ENCODE measurements at places on chromosomes 3 and 15.

DNA sequence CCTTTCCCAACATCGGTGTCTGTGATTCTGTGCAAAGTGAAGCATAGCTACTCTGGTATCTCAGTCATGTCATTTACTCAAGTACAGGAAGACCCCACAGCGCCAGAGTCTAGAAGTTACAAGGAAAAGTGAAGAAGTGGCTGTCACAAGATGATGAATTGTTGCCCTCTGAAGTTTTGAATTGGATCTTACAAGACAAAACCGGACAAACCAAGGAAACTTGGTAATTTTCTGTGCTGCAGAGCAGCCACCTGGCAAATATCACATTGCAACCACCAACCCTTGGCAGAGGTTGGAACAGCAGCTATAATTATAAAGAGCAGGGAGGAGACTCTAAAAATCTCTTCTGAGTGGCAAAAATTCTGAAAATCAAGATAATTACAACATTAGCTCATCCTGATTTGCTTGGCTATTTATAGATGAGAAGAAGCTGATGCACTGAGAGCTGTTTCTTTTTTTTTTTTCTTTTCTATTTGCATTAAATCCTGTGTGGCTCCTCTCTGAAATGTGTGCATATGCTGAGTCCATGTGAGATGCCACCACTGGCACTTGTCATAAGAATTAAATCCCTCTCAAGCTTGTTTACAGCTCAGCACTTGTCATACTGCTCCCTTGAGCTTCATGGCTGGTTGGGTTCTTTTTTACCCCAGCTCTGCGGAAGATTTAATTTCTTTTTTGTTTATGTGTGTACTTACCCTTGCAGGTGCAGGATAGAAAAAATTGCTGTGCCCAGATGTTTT is 68.0 kb upstream of the MNS1 start:
- DNase-seq = no peak

DNA sequence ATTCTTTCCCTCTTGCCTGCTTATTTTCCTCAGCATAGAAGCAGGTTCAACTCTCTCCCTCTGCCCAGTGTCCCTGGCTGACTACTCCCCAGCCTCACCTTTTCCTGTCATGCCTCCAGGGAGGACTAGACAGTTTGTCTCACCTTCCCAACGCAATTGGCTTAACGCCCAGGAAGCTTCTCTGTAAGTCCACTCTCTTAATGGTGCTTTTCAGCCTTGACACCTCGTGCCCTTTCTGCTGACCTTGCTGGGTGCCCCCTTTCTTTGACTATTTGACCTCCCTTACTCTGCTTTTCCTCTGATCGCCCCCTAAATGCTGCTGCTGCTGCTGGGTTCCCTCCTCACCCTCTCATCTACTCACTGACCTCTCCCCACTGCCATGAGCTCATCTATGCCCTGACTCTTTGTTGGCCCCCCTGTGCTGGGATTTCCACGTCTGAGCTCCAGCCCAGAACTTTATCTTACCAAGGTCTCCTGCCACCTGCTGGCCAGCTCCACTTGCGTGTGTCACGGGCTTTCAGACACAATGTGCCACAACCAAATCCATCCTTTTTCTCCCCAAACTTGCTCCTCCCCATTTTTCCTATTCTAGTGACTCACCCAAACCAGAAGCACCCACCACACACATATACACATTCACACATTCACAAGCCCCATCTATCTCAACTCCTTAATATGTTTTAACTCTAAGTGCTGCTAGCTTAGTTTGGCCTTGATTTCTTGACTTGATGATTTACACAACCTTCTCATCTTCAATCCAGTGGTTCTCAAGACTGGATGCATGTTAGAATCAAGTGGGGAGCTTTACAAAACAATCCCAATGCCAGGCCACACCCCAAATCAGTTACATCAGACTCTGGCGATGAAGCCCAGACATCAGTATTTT is 16.6 kb downstream of the EPB42 start:
- DNase-seq = peak; percentile 25

GRCh38 chr3:71266875-71267274 is 316.7 kb downstream of the FOXP1 start:
- DNase-seq = no peak

DNA sequence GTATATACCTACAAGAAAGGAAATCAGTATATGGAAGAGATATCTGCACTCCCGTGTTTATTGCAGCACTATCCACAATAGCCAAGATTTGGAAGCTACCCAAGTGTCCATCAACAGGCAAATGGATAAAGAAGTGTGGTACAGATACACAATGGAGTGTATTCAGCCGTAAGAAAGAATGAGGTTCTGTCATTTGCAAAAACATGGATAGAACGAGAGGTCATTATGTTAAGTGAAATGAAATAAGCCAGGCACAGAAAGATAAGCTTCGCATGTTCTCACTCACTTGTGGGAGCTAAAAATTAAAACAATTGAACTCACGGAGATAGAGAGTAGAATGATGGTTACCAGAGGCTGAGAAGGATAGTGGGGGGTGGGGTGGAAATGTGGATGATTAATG is 53.1 kb downstream of the FAM81A start:
- no peak for DNase-seq

- DNase-seq = no peak
Measured at GRCh38 chr3:99543796-99544195, 94.6 kb upstream of the COL8A1 start.

- no peak for DNase-seq
Measured at GRCh38 chr3:127153506-127153815, 39.5 kb upstream of the PRR23E start.

GRCh38 chr15:68843425-68844311 is 23.0 kb upstream of the ANP32A start:
- DNase-seq = no peak

DNA sequence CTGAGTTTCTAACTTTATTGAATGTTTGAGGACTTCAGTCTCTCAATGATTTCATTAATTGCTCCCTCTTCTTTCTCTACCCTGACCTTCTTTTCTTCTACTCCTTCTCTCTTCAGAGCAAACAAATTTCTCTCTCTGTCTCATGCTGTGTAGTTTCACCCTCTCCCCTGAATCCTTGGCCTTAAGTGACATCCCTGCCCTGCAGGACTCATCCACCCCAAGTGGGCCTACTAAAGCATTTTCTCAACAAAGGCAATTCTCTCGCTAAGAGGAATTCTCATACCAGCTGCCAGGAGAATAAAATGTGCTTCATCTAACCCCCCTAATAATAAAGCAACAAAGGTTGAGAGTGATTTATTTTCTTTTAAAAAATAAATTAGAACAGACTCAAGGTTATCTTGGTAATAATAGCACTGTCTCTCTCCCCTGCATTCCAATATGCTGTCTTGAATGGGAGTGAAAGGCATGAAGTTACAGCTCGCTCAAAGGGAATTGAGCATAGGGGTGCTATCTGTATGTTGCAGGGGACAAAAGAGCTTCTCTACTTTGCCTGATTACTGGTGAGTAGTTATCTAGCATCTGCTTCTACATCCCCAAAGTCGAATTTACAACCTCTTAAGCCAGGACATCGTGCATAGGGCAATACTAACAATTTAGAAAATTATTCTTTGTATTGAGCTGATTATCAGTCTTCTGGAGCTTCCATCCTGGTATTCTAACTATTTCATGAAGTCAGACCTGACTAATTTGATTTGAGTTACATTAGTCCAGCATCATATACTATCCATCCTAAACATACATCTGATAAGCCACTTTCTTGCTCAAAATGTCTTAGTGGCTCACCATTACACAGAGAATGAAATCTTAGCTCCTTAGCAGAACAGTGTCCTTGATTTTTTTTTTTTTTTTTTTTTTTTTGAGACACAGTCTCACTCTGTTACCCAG is 76.9 kb upstream of the DNAJC19 start:
- no peak for DNase-seq

DNA sequence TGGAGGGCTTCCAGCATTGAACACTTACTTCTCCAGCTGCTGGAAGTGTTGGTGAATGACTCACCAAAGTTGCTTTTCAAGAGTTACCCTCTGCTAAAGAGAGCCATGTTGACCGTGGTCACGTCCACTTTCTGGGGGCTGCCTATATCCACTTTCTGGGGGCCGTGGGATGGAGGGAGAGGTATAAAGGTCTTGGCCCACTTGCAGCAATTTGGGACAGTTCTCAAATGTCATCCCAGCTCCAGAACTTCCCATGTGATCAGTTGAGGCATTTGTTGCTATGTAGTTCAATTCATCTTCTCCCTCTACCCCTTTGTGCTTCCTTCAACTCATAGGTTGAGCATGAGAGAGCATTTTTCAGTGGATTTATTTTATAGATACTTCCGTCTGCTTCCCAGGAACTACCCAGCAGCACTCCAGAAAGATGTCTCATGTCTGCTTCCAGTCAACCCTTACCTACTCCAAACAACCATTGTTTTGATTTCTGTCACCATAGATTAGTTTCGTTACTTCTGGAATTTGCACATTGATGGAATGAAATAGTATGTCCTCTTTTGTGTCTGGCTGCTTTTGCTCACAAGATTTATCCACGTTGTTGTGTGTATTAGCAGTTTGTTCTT is 130.6 kb downstream of the TCF12 start:
- DNase-seq = no peak

DNA sequence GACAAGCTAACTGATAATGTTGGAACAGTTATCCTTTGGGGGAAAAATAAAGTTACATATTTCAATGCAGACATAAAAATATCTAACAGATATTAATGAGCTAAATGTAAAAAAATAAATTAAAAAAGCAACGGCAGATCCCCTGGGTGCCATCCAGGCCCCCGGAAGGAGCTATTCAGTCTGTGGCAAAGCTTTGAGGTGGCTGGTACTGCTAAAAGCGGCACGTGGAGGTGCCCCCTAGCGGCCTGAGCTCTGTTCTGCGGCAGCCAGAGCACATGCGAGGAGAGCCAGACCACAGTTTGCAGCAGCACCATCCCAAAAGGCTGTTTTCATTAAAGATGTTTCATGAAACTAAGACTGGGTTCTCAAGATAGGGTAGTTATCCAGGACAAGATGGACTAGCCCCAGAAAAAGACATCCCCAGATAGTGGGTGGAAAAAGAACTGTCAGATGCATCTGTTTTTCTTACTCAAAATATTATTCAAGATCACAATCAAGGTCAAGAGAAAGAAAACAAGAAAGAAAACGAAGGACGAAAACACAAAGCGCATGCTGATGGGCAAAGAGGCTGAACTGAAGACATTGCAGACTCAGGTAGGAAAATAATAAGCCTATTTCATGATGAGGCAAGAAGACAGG is 18.7 kb downstream of the AP3S2 start:
- peak; percentile 83 for DNase-seq

- peak; percentile 77 for DNase-seq
Measured at GRCh38 chr15:90259524-90259923, 5.9 kb upstream of the NGRN start.

DNA sequence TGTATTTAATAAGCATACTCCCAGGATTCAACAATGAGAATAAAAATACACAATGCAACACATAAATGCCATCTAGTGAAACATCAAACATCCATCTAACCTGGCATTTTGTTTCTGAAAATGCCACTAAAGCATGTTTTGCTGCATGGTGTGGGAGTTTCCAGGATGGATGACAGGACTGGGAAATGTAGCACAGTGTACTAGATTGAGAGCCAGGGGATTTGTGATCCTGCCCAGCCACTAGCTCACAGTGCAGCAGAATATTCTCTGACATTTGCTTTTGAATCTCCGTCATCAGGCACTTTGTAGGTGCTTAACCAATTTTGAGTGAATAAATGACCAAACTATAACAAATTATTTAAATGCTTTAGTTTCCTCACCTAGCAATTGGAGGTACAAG is 404.8 kb downstream of the GAP43 start:
- DNase-seq = no peak

DNA sequence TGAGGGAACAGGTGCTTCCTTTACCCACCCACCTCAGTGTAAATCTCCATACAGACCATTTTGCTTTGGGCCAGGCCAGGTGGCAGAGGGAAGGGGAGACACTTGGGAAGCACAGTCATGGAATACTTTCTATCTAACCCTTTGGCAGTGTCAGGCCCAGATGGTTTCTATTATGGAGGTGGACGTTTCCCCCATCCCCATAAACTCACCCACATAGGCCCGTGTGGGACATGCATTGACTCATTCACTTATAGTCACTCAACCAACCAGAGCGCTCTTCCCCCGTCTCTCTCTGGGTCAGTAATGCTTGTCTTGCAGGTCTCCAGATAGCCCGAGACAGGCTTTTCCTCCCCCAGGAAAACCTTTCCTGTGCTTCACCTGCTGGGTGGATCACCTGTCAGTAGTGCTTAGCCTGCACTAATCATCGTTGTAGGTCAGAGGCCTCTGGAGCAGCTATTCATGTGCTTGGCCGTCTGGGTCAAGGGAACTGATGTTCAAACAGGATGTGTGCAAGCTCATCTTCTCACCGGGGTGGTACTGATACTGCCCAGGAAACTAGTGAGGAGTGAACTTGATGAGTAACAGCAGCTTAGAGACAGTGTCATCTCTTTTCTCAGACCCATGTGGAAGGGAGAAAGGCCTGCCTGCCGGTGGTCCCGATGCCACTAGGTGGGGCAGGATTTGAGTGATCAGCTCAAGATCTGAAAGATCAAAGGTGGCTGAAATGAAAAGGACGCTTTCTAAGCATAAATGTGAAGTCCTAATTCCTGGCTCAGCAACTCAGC is 67.1 kb downstream of the CEMIP start:
- no peak for DNase-seq

DNA sequence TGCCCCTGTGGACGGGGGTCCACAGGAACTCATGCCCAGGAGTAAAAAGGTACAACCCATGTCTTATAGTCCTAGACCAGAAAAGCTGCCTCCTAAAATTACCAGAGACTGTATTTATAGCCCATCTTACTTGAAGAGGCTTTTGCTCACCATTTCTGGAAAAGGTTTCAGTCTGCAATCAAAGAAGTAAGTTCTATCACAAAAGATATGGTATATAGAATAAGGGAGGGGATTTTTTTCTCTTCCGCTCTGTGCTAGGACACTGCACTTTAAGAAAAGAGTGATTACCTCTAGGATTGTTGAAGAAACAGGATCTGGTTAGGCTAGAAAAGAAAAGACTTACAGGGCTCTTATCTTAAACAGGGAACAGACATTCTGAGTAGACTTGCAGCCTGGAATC is 2.6 kb downstream of the SSUH2 start:
- DNase-seq = no peak

GRCh38 chr15:77475001-77475400 is 54.3 kb downstream of the HMG20A start:
- DNase-seq = no peak

DNA sequence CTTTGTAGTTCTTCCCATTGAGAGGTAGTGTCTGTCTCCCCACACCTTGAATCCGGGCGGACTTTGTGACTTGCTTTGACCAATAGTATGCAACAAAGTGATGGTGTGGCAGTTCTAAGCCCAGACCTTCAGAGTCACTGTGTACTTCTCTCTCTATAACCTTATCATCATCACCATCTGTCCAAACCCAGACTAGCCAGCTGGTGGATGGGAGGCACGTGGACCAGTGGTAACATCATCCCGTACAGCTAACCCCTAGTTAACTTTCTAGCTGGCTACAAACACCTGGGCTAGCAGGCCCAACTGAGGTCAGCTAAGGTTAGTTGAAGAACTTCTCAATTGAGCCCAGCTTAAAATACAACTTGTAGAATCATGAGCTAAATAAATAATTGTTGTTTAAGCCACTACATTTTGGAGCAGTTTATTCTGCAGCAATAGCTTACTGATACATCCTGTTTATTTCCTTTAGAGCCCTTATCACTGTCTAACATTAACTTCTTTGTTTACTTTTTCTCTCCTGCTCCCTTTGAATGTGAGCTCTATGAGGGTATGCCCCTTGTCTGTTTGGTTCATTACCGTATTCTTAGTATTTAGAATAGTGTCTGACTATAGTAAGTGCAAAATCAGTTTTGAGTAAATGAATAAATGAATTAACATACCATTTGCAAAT is 11.5 kb upstream of the CCR9 start:
- no peak for DNase-seq
